ENCODE measurements at places on chromosomes 2 and 18. TPM values are rescaled to one million over a fixed set of nuclear protein-coding genes. Genes with fewer than 3 reads are reported as not detected.

The FRZB gene
- 2.5 TPM for total RNA-seq

The OR6B2 gene
- total RNA-seq = not detected

The NOSTRIN gene
- total RNA-seq = 2.8 TPM

The PLGLB1 gene
- 3.0 TPM for total RNA-seq

The CFC1 gene
- total RNA-seq = 11.4 TPM

The ARPC2 gene
- total RNA-seq = 368 TPM

DNA sequence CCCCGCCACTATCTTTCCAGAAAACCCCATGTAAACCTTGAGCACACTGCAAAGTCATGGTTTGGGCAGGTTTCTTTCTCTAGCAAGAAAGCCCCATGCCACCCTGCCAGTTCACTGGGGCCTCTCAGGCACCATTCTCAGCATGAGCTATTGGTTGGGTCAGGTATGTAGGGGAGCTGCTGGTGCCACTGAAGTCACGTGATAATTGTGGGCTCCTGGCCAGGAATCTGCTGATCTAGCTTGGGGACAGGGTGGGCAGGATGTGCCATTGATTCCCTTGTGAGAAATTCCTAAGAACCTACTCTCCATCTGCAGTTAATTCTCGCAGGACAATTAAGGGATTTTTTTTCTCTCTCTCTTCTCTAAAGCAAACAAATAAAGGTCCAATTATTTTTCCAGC is 26.5 kb upstream of the HNMT start:
- H3K4me3 ChIP-seq = no peak overlapping the region
- H3K4me1 ChIP-seq = no peaks in the 10 kb centered on the region
- H3K27me3 ChIP-seq = no peaks in the 10 kb centered on the region
- no peak for DNase-seq

DNA sequence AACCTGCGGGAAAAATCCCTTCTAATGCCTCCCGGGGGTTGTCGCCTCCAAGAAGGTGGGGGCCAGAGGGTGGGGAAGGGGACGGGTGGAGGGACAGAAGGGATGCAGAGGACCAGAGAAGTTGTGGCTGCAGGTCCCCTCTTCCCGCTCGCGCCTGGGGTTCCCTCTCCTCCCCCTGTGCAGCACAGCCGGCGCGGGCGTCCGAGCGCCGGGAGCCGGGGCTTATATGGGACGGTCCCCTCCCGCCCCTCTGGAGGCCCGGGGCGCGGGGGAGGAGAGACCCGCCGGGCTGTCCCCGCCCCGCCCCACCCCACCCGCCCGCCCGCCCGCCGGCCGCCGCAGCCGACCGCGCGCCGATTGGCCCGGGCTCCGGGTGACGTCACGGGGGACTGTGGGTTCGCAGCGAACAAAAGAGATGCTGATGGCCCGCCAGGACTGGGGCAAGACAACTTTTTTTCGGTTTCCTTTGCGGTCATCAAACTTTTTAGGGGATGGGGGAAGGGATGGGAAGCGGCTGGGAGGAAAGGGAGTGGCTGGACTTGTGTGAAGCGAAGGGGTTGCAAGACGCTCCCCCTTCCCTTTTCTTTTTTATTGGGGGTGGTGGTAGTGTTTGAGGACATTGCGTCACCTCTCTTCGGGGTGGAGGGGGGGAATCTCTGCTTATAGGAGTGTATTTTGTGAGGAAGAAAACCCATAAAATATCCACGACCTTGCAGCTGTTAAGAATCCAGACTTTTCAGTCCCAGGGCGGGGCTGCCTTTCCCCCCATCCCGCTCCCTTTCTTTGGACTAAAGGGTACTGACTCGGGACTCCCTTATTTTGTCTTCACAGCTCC is at the start of gene FN1:
Gene FN1, minus strand, starts transcription at position 199 of the 835 bp plus-strand sequence. CDS start 266 bp downstream, outside the sequence.
- peaks cover 16% of the 10 kb centered on the region for H3K4me1 ChIP-seq
- peaks cover 33% of the 10 kb centered on the region for H3K27me3 ChIP-seq
- no peaks in the 10 kb centered on the region for H3K36me3 ChIP-seq
- H3K4me3 ChIP-seq = peak within 1 kb of the TSS; percentile 47

- no peak overlapping the region for H3K4me3 ChIP-seq
- H3K27ac ChIP-seq = no peak overlapping the region
- no peaks in the 10 kb centered on the region for H3K36me3 ChIP-seq
- no peaks in the 10 kb centered on the region for H3K4me1 ChIP-seq
- DNase-seq = no peak
Observed at GRCh38 chr2:211760103-211760502, 778.5 kb downstream of the ERBB4 start.

- no peaks in the 10 kb centered on the region for H3K36me3 ChIP-seq
- H3K27me3 ChIP-seq = no peaks in the 10 kb centered on the region
- no peak for DNase-seq
- no peak overlapping the region for H3K4me3 ChIP-seq
Observed at GRCh38 chr2:170227507-170227947, 49.6 kb downstream of the MYO3B start.

DNA sequence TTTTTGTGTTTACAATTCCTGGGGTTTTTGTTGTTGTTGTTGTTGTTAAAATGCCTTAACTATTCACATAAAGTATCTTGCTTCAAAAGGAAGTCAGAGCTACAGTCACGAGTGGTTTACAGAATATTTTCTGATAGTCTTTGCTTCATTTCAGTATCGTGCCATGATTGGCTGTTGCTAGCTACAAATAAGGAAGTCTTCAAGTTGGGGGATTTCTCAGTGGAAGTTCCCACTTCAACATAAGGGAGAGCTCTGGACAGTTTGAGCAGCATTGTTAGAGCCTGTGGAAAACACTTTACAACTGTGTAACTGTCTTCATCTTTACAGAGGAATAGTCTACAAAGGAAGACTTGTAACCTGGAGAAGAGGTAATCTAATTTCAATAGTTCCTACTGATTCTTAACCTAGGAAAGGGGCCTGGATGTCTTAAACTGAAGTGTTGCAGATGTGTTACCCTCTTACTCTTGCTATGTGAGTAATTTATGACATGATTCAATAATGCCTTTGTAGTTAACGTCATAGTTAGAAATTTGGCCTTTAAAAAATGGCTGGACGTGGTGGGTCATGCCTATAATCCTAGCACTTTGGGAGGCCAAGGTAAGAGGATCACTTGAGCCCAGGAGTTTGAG is 23.4 kb upstream of the TANK start:
- no peaks in the 10 kb centered on the region for H3K27me3 ChIP-seq
- peak overlapping the region; percentile 47 for H3K27ac ChIP-seq
- DNase-seq = peak; percentile 24
- peaks cover 5% of the 10 kb centered on the region for H3K4me1 ChIP-seq
- no peaks in the 10 kb centered on the region for H3K36me3 ChIP-seq

DNA sequence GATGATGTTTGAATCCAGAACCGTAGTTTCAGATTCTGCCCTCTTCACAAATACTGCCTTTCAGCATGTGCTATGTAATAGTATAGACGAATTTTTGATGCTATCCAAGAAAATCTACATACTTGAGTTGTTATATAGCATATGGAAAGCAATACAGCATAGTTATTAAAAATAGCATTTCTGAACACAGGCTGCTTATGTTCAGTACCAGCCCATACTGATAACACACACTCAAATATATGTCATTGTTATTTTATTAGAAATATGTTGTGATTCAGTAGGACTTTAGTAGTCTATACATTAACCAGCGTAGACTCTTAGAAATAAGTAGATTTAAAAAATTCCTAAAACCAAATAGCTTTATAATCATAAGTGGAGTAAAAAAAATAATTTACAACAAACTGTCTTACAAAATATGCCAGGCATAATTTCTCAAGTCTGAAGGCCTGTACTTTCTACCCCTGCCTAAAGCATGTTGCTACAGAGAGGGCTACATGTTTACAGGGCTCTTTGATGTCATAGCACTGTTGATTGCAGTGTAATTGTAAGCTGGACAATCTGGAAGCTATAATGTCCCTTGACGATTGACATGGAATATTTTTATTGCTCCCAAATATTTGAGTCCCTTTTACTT is 86.3 kb downstream of the ASXL3 start:
- H3K36me3 ChIP-seq = no peaks in the 10 kb centered on the region
- H3K4me3 ChIP-seq = no peak overlapping the region
- DNase-seq = no peak
- H3K27ac ChIP-seq = no peak overlapping the region
- no peaks in the 10 kb centered on the region for H3K27me3 ChIP-seq

DNA sequence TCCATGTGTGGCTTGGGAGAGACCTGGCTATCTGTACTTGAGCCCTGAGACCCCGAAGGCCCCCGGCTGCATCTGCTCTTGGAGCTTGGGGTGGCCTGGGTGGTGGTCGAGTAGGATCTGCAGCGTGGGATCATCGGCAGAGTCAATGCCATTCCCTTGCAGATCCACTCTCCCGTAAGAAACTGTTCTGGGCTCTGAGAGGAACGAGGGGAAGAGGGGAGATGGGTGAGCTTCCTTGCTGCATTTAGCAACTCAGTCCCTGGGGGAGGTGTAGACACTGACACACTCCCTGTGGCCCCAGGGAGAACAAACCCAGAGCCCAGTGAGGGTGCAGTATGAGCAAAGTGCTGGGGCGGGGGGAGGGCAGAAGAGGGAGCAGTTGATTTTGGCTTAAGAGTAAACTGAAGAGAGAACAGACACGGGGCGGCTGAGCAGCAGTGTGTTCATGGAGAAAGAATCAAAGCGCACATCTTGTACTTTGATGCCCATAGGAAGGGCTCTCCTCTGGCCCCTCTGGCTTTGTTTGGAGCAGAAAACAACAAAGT is 8.5 kb downstream of the GREB1 start:
- H3K27me3 ChIP-seq = no peaks in the 10 kb centered on the region
- no peak overlapping the region for H3K4me3 ChIP-seq
- no peak overlapping the region for H3K27ac ChIP-seq
- H3K36me3 ChIP-seq = no peaks in the 10 kb centered on the region

GRCh38 chr2:111252436-111252835 is 131.7 kb downstream of the BCL2L11 start:
- no peak overlapping the region for H3K27ac ChIP-seq
- no peaks in the 10 kb centered on the region for H3K27me3 ChIP-seq
- no peaks in the 10 kb centered on the region for H3K36me3 ChIP-seq
- no peak for DNase-seq

GRCh38 chr2:120625865-120626560 is 109.7 kb upstream of the GLI2 start:
- H3K27ac ChIP-seq = no peak overlapping the region
- H3K4me1 ChIP-seq = no peaks in the 10 kb centered on the region
- H3K27me3 ChIP-seq = no peaks in the 10 kb centered on the region
- no peak for DNase-seq
- no peaks in the 10 kb centered on the region for H3K36me3 ChIP-seq

GRCh38 chr18:36311026-36311570 is 13.6 kb downstream of the FHOD3 start:
- DNase-seq = no peak
- H3K36me3 ChIP-seq = no peaks in the 10 kb centered on the region
- no peak overlapping the region for H3K4me3 ChIP-seq
- H3K4me1 ChIP-seq = no peaks in the 10 kb centered on the region

- H3K27ac ChIP-seq = no peak overlapping the region
- no peak for DNase-seq
- H3K4me3 ChIP-seq = no peak overlapping the region
Observed at GRCh38 chr18:70455731-70456130, 166.9 kb downstream of the SOCS6 start.

DNA sequence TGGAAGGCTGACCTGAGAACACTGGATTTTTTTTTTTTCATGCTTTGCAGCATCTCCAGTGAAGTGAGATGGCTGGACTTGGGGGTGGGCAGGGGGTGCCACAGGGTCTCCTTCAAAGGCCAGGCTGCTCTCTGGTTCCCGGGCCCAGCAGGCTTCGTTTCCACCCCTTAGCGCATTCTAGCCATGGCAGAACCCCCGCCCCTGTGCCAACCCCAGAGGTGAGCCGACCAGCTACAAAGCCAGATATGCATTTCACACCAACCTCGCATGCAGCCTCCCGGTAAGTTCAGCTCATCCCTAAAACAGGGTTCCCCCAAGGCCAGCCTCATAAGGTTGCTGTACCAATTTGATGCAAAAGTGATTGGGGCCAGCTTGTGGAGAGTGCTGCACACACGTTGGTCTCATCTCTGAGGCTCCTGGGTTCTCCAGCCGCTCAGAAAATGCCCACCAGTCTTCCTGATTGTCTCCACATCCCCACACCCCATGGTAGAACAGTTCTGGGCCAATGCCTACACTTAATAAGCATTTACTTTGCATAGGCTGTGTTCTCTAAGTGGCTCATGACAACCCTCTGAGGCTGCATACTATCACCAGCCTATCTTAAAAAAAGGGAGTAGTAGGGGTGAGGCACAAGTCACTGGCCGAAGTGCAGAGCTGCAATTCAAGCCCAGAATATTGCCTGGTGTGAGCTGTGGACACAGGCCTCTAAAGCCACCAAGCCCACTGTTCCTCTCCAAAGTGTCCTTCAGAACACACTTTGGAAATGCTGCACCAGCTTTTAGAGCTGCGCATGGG is 23.3 kb downstream of the SMAD7 start:
- H3K4me1 ChIP-seq = peaks cover 65% of the 10 kb centered on the region
- no peak overlapping the region for H3K4me3 ChIP-seq
- H3K27ac ChIP-seq = no peak overlapping the region
- no peaks in the 10 kb centered on the region for H3K36me3 ChIP-seq

DNA sequence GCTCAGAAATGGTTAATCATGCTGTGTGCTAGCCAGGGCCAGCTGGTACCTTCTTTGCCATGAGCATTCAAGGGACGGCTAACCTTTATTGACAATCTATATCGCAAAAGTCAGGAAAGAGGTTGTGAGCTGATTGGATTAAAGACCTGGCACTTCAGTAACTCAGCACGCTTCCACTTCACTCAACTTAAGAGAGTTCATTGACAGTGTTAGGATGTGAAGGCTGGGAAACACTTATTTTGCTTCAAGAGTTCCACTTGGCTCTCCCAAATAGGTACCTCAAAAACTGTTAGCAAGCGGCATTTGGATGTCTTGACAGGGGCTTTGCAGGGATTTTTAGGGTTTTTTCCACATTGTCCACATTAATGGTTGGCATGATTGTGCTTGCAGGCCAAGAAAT is 25.1 kb upstream of the TXNDC2 start:
- no peaks in the 10 kb centered on the region for H3K4me1 ChIP-seq
- DNase-seq = no peak
- H3K27me3 ChIP-seq = no peaks in the 10 kb centered on the region
- H3K4me3 ChIP-seq = no peak overlapping the region

- no peak for DNase-seq
- H3K27me3 ChIP-seq = no peaks in the 10 kb centered on the region
- H3K27ac ChIP-seq = no peak overlapping the region
- no peaks in the 10 kb centered on the region for H3K4me1 ChIP-seq
- H3K36me3 ChIP-seq = no peaks in the 10 kb centered on the region
Observed at GRCh38 chr2:110170102-110170501, 34.7 kb downstream of the NPHP1 start.

- no peaks in the 10 kb centered on the region for H3K27me3 ChIP-seq
- DNase-seq = no peak
- no peaks in the 10 kb centered on the region for H3K36me3 ChIP-seq
- no peak overlapping the region for H3K4me3 ChIP-seq
- no peak overlapping the region for H3K27ac ChIP-seq
Observed at GRCh38 chr2:43429369-43429768, 166.5 kb downstream of the THADA start.

GRCh38 chr2:229852565-229852964 is 69.2 kb downstream of the TRIP12 start:
- H3K27ac ChIP-seq = no peak overlapping the region
- no peaks in the 10 kb centered on the region for H3K4me1 ChIP-seq
- no peak overlapping the region for H3K4me3 ChIP-seq
- H3K27me3 ChIP-seq = no peaks in the 10 kb centered on the region

- no peak overlapping the region for H3K4me3 ChIP-seq
- DNase-seq = no peak
Observed at GRCh38 chr2:5985536-5986385, 293.6 kb downstream of the SOX11 start.
